ENCODE measurements at places on chromosomes 6 and 20.

DNA sequence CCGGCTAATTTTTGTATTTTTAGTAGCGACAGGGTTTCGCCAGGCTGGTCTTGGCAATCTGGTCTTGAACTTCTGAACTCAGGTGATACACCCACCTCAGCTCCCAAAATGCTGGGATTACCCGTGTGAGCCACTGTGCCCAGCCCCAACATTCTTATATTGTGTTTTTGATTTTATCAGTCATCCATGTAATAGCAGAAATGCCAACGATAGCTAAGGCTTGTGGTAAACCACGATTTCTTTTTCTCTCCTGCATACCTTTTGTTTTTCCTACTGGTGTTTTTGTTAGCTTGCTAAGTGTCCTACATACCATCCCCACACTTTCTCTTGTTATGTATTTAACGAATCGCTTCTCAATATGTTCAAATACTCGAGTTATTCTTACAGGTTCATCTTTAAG, 12.1 kb downstream of the PHACTR2 start:
- no peak for DNase-seq

GRCh38 chr6:134165561-134166201, 113.3 kb upstream of the SLC2A12 start:
- DNase-seq = no peak

DNA sequence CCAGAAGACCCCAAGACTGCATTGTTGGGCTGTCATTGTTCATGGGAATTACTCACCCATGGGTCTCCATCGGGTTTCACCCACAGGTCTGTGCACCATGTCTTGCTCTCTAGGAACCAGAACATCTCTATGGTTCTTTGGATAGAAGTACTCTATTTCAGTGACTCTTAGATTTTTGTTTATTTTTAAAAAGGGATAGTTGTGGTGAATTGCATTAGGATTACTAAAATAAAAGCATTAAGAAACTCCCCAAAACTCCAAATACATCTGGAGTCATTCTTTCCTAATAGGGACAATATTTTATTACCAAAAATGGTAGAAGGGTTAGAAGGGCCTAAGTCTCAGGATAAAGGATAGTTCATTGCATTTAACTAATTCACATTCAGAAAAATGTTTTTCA, 166.9 kb upstream of the TNFAIP3 start:
- no peak for DNase-seq

DNA sequence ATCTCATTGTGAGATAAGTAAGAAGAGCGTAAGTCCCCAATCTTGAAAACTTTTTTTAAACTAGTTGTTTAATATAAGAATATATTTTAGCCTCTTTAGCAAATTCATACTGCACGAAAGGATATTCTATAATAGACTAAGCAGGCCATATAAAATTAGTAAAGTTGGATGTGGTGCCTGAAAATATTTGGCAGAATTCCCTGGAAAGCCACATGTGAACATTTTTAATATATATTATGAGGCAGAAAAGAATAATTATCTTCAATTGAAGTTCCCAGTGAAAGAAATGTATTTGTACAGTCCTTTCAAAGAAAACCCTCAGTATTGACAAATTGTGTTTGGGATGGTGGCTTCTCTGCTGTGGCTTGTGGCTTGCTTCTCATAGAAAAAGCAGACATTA, 237.5 kb upstream of the JAG1 start:
- DNase-seq = no peak

GRCh38 chr6:143127941-143128680, 67.4 kb downstream of the AIG1 start:
- no peak for DNase-seq

DNA sequence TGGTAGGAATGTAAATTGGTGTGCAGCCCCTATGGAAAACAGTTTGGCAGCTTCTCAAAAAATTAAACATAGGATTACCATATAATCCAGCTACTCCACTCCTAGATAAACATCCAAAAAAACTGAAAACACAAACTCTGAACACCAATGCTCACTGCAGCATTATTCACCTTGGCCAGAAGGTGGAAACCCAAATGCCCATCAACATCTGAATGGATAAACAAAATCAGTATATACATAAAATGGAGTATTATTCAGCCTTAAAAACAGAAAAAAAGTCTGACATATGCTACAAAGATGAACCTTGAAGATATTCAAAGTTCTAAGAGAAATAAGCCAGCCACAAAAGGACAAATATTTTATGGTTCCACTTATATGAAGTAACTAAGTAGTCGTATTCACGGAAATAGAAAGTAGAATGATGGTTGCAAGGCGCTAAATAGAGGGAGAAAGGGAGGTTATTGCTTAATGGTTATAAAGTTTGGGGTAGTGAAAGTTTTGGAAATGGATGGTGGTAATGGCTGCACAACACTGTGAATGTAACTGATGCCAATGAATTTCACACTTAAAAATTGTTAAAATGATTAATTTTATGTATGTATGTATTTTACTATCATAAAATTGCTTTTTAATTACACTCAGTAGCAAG, 4.0 kb downstream of the PHF10 start:
- no peak for DNase-seq

DNA sequence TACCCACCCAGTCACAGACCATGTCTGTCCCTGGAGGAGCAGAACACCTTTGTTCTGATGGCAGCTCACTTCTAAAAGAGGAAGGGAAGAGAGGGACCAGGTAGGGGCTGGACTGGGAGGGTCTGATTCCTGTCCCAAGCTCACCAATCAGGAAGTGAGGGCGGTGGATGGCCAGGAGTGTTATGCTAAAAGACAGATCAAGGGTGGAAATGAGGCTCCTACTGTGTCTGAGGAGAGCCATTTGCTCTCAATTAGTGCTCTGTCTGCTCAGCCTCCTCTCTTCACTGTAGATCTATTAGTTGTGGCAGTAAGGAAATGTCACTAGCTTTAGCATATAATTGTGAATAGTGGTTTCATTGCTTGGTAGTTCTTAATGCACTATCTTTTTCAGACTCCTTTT, 72.5 kb downstream of the ARMC2 start:
- DNase-seq = no peak

DNA sequence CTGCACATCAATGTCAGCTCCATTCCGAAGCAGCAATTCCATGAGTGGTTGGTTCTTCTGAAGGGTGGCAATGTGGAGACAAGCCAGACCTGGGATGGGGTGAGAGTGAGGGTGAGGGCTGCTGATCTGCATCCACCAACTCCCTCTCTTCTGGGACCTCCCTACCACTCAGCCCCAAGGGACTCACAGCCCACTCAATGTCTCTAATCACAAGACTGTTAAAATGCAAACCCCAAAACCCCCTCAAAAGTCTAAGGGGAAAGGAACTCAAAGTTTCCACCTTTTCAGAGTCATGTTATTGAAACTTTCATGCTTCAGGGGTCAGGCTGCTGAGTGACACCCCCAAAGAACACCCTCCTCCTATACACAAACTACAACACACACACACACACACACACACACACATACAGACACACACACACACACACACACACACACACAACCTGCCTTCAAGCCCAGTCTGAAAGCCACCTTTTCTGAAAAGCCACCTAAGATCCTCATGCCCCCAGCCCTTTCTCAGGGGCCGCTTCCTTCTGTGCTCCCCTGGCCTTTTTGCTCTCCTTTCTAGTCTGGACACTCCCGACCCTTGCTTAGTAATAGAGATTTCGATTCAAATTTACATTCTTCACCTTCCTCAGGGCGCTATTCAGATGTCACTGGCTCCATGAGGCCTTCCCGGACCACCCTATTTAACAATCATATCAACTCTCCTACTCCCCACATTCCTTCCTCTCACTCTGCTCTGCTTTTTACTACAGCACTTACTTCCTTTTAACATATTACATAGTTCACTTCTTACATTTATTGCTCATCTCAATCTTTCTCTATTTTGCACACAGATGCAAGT, 3.3 kb upstream of the SLC35B2 start:
- no peak for DNase-seq

DNA sequence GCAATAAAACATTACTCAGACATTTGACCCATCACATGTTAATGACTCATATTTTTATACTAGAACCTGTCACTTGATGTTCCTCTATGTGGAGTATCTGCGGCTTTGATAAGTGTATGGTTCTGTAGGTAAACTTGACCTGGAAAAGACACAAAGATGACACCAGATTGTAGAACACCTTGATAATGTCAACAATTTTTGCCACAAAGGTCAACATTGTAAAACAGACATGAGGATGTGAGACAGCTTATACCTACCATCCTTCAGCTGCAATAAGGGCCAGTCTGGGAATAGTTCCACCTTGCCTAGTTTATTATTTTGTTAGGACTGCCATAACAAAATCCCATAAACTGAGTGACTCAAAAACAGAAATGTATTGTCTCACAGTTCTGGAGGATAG, 202.4 kb downstream of the LMBRD1 start:
- DNase-seq = no peak

DNA sequence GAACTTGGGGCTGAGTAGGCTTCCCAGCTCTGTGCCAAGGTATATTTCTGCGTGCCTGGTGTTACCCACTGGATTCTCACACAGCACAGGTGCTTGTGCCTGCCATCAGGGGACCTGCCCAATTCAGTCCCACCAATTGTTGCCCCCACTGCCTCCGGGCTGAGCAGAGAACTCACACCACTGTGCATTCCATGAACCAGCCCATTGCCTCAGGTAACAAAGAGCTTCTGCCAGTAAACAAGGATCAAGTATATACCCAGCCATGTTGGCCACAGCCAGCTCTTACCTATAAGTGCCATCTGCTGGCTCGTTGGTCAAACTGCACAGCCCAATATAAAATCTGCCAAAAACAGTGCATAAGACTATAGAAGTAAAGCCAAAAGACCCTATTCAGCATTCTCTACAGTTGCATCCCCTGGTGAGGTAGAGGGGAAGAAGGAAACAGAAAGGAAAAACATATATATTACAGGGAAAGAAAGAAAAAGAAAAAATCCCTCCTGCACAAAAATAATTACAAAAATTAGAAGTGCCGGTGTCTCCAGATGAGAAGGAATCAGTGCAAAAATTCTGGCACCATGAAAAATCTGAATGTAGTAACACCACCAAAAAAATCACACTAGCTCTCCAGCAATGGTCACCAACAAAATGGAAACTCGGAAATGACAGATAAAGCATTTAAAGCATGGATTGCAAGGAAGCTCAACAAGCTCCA, 241.4 kb downstream of the IBTK start:
- DNase-seq = no peak

DNA sequence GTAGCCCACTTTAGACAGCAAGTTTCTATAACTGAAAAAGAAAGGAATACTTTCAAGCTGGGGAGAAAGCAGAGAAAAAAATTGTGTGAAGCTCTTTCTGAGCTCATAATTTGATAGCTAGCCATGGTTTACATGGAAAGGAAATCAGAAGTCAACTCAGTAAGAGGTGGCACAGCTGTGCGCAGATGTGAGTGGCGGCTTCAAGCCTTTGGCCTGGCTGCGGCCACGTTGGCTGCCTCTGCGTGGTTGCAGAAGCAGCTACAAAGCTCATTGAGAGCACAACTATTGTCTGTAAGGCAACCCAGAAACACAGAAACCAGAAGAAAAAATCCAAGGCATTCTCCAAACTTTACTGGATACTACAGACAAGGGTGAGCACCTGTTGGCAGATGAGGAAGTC, 136.9 kb downstream of the SASH1 start:
- DNase-seq = no peak

DNA sequence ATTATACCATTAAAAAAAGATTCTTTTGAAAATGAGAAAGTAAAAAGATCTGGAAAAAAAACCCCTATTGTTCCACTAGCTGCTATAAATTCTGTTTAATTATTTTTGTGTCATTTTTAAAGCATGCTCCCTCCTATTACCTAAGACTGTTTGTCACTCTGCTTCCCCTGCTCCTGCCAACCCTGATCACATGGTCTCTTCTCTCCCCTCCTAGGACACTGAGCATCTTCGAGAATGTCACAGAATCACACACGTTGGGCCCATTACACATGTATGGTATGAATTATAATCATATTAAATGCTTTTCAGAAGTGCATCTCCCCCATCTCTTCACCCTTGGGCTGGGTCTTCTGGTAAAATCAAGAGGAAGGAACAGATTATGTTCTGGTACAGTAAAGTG, 6.2 kb downstream of the SNAP91 start:
- no peak for DNase-seq

- no peak for DNase-seq
These were observed 47.5 kb downstream of the PHF3 start for GRCh38 chr6:63683071-63683603.

- DNase-seq = no peak
These were observed 2.7 kb downstream of the SDCBP2 start for GRCh38 chr20:1326031-1326930.

- DNase-seq = no peak
These were observed 101.3 kb downstream of the RALGAPA2 start for GRCh38 chr20:20611167-20611566.

DNA sequence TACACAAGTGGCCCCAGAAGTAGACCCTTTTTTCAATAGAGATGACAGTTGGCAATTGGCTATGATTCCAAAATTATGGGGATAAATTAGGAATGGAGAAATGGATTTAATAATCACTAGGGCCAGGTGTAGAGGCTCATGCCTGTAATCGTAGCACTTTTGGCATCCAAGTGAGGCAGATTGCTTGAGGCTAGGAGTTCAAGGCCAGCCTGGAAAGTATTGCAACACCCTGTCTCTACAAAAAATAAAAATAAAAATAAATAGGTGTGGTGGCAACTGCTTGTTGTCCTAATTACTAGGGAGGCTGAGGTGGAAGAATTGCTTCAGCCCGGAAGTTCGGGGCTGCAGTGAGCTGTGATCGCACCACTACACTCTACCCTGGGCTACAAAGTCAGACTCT, 60.0 kb downstream of the BMP2 start:
- no peak for DNase-seq

GRCh38 chr6:150813993-150814359, 51.5 kb upstream of the MTHFD1L start:
- no peak for DNase-seq

DNA sequence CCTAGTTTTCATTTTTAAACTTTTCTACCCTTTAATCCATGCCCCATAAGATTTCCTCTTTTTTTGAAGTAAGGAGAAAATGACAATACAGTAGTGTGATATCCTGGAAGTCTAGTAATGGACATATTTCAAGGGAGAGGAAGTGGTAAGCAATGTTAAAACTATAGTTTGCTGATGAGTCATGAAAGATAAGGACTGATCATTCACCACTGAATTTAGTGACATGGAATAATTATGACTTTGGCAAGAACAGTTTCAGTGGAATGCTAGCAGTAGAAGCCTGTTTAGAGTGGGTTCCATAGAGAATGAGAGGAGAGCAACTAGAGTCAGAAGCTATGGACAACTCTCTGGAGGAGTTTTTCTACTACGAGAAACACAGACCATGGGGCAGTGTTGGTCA, 24.9 kb upstream of the SLC2A12 start:
- DNase-seq = no peak

GRCh38 chr6:36650848-36651478, 27.6 kb upstream of the CDKN1A start:
- DNase-seq = no peak

DNA sequence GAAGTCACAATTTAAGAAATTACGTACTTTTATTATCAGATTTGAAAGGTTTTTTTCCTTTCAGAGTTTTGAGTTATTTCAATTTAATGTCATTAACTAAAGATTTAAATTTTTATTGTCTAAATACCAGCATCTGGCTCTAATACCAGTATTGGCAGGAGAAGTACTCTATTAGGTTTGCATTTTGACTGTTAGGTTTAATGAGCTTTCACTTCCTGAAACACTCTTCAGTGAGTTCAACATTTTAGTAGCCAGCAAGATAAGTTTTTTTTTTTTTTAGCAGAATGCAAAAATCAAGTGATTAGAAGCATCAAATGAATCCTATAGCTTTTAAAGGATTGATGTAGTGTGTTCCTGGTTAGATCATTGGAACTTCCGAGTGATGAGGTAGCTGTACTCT, 34.0 kb upstream of the SCGN start:
- DNase-seq = no peak

GRCh38 chr6:75084872-75085381, 120.9 kb downstream of the COL12A1 start:
- DNase-seq = no peak
